ENCODE measurements at places on chromosomes 4 and X.

- no peak for DNase-seq
These were observed 49.7 kb upstream of the GATB start for GRCh38 chr4:151810476-151810875.

GRCh38 chrX:39730662-39731329, 367.0 kb downstream of the BCOR start:
- DNase-seq, result peak; percentile 80

DNA sequence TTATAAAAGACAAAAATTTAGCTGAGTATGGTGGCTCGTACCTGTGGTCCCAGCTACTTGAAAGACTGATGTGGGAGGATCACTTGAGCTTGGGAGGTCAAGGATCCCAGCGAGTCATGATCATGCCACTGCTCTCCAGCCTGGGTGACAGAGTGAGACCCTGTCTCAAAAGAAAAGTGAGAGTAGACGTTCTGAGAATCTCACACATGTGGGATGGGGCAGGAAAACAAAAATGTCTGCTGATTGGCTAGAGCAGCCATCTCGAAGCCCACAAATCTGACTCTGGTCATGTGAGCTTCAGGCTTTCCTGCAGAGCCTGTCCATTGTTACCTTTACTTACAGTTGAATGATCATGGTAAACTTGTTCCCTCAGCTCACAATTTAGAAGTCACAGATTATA, 23.1 kb upstream of the SLC9A7 start:
- no peak for DNase-seq

DNA sequence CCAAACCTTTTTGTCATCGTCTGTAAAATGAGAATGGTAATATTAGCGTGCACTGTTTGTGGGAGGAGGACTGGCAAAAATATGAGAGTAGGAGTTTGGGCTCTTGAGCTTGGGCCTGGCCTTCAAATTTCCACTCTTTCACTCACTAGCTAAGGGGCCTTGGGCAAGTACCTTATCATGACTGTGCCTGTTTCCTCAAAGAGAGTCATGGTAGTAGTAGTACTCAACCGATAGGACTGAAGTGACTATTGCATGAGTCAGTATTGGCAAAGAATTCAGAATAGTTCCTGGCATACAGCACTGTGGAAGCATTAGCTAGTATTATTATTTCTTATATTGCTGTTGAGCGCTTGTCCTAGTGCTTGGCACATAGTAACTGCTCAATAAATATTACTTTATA, 16.0 kb upstream of the RBM3 start:
- DNase-seq, result no peak

DNA sequence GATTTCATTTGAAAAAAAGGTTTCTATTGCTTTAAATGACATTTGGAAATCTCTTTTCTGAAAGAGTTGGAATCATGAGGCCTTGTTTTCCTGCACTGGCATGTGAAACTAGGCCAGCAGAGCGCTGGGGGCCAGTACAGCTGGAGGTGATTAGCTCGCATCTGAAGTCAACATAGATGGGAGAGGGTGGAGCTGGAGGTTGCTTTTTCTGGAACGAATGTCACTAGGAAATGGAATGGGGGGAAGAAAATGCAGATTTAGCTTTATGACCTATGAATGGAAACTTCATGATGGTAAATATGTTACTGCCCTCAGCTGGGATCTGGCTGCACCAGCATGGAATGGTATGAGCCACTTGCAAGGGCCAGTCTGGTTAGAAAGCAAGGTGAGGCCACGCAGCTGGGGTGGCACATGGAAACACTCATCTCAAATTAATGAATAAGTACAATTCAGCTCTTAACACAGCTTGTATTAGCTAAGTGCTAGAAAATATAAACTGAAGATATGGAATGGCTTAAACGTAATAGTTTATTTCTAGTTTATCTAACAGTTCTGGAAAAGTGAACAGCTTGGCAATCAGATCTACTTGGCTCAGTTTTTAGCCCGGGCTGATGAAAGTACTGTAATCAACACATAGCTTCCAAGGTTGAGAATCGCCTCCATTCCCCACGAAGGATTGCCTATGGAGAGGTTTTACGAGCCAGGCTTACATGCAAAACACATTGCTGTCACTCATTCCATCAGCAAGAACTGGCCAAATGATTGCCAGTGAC, 32.5 kb downstream of the SLC10A6 start:
- DNase-seq, result peak; percentile 75

- DNase-seq, result no peak
These were observed 32.0 kb downstream of the DCTD start for GRCh38 chr4:182885022-182885737.

DNA sequence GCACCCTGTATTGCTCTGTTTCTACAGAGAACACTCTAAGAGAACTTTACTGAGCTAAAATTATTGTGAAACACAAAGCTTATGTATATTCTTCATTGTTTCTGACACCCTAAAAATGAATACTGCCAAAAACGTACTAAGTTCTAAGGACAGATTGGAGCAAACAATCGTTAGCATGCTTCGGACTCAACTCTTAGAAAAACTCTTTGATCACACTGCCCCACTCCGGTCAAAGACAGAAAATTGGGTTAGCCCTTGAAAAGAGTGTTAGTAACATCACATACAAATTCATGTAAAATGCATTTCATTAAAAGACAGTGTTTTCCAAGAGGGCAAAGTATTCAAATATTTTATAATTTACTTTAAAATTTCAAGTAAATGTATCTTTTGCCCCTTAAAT, 177.4 kb downstream of the DCHS2 start:
- peak; percentile 81 for DNase-seq

Measured in eye (tissue), 1 donor.